ENCODE measurements at places on chromosomes 1 and 21.

DNA sequence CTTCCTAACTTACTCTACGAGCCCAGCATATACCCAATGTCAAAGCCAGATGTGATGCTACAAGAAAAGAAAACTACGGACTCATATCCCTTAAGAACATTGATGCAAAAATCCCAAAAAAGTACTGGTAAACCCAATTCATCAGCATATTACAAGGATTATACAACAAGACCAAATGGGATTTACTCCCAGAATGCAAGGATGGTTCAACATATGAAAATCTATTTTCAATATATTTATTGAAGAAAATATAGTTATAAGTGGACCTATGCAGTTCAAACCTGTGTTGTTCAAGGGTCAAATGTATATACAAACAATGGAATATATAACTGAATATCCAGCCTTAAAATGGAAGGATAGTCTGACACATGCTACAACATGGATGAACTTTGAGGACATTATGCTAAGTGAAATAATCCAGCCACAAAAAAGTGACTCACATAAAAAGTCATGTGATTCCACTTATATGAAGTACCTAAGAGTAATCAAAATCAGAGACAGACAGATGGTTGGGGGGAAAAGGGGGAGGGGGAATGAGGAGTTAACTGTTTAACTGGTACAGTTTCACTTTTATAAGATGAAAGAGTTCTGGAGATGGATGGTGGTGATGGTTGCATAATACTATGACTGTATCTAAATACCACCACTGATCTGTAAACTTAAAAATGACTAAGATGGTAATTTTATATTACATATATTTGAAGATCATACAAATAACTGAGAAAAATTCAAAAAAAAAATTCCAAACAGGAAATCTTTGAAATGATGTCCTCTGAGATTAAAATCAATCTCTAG is 3.7 kb upstream of the KLF18 start:
- DNase-seq, result no peak

DNA sequence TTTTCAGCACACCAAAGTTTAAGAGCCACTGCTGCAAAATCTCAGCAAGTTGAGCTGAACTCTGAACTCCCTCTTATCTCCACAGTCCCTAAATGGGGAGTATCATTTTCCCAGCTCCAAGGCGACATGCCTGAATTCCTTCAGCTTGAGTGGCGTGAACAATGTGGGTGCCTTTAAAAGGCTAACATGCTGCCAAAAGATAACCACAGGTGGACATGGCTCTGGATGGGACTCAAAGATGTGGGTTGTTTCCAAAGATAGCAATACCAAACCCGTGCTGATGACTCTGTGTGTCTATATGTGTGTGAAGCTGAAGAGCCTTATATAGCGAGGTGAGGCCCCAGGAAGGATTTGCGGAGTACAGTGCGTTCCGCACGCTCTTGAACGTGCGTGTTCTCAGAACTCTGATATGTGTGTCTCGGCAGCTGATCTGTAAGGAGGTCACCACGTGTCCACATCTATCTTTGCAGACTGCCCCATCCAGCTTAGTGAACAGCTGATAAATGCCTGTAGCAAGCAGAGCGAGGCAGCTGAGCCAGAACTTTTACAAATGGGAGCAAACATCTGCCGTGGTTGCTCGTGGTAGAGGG is 189.2 kb downstream of the DYRK1A start:
- DNase-seq, result no peak

DNA sequence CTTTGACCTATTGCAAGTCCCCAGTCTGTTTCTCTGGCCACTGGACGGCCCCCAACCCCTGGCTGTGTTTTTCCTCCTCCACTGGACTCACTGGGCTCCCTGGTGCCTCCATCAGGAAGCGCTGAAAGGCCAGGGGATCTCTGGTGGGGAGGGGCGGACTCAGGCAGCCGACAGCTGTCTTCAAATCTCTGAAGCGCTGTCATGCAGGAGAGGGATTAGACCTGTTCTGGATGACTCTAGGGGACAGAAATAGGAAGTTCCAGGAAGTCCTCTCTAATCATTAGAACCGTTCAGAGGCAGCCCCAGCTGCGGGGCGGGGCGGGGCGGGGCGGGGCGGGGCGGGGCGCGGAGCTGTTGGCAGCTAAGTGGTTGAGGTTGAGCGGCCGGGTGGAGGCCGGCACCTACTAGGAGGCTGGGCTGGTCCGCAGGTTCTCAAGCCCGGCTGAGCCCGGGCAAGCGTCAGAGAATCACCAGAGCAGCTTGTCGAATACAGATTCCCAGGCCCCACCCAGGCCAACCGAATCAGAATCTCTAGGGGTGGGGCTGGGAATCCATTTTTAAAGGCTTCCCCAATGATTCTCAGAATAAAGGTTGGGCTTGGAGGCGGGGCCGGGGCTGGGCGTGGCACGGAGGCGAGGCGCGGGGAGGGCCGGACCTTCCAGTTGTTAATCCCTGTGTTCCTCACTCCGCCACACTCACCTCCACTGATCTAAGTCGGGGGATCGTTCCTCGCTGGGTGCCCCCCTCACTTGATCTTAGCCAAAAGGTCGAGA is 11.4 kb upstream of the PHLDA3 start:
- peak; percentile 94 for DNase-seq

DNA sequence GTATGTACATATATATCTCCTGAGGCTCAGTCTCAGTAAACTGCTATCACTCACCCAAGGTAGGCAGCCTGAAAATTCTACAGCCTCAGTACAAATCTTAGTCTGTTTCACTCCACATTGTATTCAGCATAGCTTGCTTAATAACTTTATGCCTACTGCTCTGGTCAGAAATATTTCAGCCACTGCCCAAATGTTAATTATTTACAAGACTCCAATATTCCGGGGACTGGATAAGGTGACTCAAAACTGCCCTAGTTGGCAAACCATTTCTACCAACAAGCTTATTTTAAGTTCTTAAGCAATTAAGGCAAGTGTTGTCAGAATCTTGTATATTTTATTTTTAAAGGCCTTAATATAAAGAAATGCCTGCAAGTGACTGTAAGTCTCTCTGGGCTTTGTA is 114.8 kb downstream of the LRRIQ3 start:
- DNase-seq, result no peak

- DNase-seq, result peak; percentile 51
These were observed 18.1 kb downstream of the PDC start for GRCh38 chr1:186442651-186443375.

DNA sequence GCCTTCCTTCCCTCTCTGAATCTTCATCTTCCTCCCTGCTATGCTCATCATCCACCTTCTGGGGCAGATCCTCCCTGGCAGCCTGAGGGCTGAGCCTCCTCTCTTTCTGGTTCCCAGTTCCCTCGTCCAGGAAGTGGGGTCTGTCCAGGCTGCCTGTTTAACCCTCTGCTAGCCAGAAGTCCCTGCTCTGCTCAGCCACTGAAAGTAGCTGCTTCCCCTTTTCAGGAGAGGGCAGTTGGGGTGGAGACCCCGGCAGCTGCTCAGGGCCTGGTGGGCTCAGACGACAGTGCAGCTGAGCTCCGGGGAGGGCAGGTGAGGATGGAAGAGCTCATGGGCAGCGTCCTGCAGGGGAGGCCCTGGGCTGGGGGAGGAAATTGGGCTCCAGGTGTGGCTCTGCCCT is 43.1 kb upstream of the ETV3 start:
- DNase-seq, result no peak

DNA sequence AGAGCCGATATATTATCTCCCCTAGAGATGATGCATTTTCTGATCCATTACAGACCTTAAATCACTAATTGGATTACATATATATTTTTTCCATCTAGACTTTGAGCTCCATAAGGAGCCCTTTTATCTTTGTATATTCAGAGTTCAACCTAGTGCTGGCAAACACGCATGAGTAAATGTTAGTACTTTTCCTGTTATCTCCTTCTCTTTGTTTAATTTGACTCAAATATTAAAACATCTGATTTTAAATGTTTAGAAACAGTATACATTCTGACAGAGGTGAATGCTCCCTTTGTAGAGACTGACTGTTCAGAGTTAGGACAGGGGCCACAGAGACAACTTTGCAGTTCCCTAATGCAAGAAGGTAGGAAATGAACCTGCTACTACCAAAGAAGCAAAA is 37.1 kb downstream of the EIF2B3 start:
- no peak for DNase-seq

DNA sequence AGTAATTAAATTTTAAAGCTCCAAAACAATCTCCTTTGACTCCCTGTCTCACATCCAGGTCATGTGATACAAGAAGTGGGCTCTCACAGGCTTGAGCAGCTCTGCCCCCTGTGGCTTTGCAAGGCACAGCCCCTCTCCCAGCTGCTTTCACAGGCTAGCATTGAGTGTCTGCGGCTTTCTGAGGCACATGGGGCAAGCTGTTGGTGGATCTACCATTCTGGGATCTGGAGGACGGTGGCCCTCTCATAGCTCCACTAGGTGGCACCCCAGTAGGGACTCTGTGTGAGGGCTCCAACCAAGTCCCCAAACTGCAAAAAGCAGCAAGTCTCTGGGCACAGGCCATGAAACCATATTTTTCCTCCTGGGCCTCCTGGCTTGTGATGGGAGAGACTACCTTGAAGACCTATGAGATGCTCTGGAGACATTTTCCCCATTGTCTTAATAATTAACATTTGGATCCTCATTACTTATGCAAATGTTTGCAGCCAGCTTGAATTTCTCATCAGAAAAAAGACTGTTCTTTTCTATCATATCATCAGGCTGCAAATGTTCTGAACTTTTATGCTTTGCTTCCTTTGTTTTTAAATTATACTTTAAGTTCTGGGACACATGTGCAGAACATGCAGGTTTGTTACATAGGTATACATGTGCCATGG is 554.1 kb upstream of the OLFM3 start:
- DNase-seq, result no peak

GRCh38 chr21:27035791-27036190 is 68.9 kb upstream of the ADAMTS5 start:
- no peak for DNase-seq

- DNase-seq, result no peak
These were observed 49.7 kb downstream of the GPR52 start for GRCh38 chr1:174497478-174497877.

GRCh38 chr1:231463541-231463940 is 41.5 kb upstream of the EGLN1 start:
- DNase-seq, result no peak

GRCh38 chr1:13929313-13929712 is 229.3 kb downstream of the PRDM2 start:
- DNase-seq, result no peak

DNA sequence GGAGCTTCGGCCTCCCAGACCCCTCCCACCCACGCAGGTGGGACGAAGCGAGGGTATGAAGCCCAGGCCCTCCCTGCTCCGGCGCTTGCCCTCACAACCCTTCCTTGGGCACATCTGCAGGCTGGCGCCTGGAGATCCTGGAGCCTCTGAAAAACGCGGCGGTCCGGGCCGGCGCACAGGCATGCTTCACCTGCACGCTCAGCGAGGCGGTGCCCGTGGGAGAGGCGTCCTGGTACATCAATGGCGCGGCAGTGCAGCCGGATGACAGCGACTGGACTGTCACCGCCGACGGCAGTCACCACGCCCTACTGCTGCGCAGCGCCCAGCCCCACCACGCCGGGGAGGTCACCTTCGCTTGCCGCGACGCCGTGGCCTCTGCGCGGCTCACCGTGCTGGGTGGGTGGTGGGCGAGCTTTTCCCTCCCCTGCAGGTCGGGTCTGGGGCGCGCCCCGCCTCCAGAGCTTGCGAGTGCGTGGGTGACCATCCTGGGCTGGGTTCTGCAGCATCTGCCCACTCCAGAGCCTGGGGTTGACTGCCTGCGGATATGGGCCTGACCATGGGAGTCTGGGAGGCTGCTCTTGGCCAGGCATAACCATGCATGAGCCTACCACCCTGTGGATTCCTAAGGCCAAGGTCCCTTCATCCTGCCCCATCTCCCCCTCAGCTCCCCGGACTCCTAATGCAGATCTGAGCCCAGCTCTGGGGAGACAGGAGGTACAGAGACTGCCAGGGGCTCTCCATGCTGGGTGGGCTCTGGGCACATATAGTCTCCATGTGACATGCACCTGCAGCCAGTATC is 89.8 kb downstream of the TRIM11 start:
- no peak for DNase-seq

DNA sequence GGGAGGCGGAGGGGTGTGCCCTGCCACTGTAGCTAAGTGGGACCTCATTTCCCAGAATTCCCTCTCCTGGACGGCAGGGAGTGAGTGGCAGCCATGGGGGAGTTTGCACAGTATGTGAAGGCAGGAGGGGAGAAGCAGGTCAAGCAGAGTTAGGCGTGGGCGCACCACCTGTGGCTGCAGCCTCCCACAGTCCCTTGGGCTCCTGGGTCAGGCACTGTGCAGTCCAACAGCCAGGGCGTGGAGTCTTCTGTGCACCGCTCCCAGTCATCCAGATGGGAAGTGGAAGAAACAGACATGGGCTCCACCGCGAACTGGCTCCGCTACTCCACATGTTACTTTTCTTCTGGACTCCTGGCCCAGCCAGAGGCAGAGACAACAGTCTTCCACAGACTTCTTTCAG is 85.4 kb upstream of the TIAM1 start:
- no peak for DNase-seq

DNA sequence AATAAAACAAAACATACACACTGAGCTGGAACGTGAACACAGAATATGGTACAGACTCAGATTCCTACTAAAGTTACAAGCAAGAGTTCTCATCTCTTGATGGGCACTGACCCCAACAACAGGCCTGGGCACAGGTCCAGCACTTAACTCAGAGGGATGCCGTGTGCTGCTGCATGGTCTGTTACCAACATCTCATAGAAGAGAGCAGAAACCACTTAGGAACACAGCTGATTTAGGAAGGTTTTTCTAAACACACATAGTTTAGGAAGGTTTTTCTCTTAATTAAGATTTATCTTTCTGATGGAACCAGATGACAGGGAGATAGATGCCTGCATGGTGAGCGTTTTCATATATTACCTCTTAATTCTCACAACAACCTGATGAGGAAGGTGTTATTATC is 1.5 kb downstream of the GCLM start:
- no peak for DNase-seq

DNA sequence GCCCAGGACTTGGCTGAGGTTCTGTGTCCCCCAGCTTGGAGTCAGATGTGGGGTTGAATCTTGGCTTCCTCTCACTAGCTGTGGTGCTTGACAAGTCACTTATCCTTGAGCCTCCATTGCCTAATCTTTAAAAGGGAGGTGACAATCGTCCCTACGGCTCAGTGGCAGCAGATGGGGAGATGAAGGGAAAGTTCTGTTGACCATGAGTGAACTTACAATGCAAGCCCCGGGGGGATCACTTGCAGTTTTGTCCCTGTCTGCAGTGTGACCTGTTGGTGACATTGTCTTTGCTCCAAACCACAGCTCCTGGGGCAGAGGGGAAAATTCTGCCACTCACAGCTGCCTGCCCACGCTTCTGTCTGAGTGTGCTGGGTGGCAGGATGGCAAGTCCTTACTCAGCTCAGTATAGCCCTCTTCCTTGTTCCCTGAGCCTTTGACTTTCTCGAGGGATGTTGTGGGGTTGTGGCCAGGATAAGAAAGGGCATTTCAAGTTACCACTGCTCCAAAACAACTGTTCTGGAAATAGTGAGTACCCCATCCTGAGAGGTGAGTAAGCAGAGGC is 1.7 kb downstream of the PCSK9 start:
- peak; percentile 8 for DNase-seq
